Activated T-helper 2 cell treated with anti-CD3 and anti-CD28 coated beads, Interferon-gamma antibody, Interleukin-2, Interleukin-4, amounts not matched to agents 10 μg/mL and 5 μg/mL and 100 μg/mL, durations not matched to agents 14 hours and 24 hours and 36 hours (primary cell): ENCODE measurements at places on chromosomes 6 and 20.

GRCh38 chr20:40192081-40192480 is 497.0 kb downstream of the MAFB start:
- no peaks in the 10 kb centered on the region for H3K27me3 ChIP-seq
- no peaks in the 10 kb centered on the region for H3K4me1 ChIP-seq
- no peak for DNase-seq
- H3K4me3 ChIP-seq = no peak overlapping the region
- no peak overlapping the region for H3K27ac ChIP-seq
- no peaks in the 10 kb centered on the region for H3K36me3 ChIP-seq

GRCh38 chr6:81735756-81736380 is 16.6 kb downstream of the TENT5A start:
- H3K27ac ChIP-seq = no peak overlapping the region
- H3K27me3 ChIP-seq = no peaks in the 10 kb centered on the region
- DNase-seq = no peak
- no peak overlapping the region for H3K4me3 ChIP-seq
- H3K4me1 ChIP-seq = no peaks in the 10 kb centered on the region

GRCh38 chr6:154319231-154319858 is 37.3 kb downstream of the IPCEF1 start:
- no peak overlapping the region for H3K27ac ChIP-seq
- H3K4me3 ChIP-seq = no peak overlapping the region
- DNase-seq = no peak
- peaks cover 5% of the 10 kb centered on the region for H3K27me3 ChIP-seq
- no peaks in the 10 kb centered on the region for H3K36me3 ChIP-seq

DNA sequence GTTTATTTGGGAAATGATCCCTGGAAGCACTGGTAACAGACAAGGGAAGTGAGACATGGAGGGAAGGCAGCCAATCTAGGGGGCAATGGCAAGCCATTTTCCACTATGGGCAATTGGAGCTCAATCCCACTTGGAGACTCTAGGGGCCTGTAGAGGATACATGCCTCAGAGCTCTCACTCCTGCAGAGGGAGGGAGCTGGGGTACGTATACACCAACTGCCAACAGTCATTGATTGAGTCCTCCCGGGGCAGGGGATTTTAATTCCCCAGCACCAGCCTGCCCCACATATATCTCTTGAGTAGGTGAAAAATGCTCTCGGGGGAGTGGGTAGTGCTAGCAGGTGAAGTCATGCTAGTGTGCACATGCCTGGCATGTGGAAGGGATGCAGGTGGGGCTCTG is 78.9 kb upstream of the KCNK16 start:
- H3K4me1 ChIP-seq = peaks cover 3% of the 10 kb centered on the region
- DNase-seq = no peak
- H3K36me3 ChIP-seq = no peaks in the 10 kb centered on the region
- no peak overlapping the region for H3K27ac ChIP-seq
- H3K4me3 ChIP-seq = no peak overlapping the region

DNA sequence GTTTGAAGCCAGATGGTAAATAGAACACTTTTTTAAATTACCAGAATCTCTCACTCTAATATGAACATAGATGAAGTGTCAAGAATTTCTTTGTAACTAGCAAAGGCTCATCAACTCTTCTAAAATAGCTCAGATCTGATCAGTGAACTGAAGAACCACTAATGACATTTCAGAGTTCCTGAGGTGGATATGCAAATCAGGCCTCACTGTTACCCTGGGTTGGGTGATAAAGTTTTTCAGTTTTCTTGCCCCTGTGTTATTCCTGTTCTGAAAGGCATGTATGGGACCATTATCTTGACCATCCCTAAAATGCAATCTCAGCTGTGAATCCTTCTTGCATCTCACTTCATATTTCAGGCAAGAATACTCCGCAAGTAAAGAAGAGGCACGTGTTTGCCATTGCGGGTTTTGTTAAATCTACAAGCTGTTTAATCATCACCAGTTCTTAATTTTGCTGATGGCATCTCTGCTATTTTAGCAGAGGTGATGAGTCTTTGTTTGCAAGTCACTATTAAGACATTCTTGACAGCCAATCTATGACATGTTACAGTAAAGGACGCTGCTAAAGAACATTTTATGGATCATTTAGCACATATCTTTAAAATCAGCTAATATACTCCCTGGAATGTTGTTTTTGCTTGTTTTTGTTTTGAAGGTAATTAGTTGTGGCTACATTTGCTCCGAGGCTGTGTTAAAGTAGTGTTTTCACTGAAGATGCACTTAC is 47.9 kb downstream of the KHDC1L start:
- H3K4me3 ChIP-seq = no peak overlapping the region
- peaks cover 4% of the 10 kb centered on the region for H3K4me1 ChIP-seq
- H3K36me3 ChIP-seq = no peaks in the 10 kb centered on the region
- no peak for DNase-seq
- H3K27ac ChIP-seq = no peak overlapping the region
- no peaks in the 10 kb centered on the region for H3K27me3 ChIP-seq

- no peaks in the 10 kb centered on the region for H3K36me3 ChIP-seq
- H3K4me3 ChIP-seq = no peak overlapping the region
- H3K27ac ChIP-seq = no peak overlapping the region
- H3K4me1 ChIP-seq = no peaks in the 10 kb centered on the region
- no peaks in the 10 kb centered on the region for H3K27me3 ChIP-seq
Measured at GRCh38 chr6:112874881-112875280, 527.8 kb downstream of the RFPL4B start.

DNA sequence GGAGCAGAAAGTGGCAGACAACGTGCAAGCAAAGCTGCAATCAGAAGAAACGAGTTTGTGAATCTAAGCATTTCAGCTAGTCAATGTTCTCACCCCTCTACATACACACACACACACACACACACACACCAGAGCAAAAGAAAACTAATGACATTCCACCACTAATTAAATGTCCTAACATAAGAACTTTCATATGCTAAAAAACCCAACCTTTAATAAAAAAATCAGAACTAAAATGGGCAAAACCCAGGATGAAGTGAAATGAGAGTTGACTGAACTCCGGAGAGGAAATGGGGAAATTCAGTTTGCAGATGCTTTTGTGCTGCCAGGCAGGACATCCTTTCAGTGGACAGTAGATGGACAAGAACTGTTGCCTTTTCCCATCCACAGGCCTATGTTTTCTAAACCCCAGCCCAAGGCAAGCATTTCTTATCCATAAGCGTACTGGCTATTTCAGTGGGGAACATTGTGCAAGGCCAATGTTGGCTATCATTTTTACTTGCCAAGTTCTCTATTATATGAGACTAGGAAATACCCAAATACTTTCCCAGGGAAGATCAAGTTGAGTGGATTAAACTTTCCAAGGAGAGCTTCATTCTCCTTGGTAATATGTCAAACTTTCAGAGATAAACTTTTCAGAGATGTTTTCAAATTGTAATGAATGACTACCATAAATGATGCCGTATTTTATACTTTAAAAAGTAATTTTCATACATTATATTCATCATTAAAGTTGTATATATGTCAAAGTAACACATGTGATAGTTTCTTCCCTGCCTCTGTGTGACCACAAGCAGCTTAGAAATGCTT is 27.3 kb downstream of the RIN2 start:
- H3K27me3 ChIP-seq = peaks cover 3% of the 10 kb centered on the region
- no peaks in the 10 kb centered on the region for H3K36me3 ChIP-seq
- no peak for DNase-seq
- no peak overlapping the region for H3K27ac ChIP-seq
- H3K4me3 ChIP-seq = no peak overlapping the region

DNA sequence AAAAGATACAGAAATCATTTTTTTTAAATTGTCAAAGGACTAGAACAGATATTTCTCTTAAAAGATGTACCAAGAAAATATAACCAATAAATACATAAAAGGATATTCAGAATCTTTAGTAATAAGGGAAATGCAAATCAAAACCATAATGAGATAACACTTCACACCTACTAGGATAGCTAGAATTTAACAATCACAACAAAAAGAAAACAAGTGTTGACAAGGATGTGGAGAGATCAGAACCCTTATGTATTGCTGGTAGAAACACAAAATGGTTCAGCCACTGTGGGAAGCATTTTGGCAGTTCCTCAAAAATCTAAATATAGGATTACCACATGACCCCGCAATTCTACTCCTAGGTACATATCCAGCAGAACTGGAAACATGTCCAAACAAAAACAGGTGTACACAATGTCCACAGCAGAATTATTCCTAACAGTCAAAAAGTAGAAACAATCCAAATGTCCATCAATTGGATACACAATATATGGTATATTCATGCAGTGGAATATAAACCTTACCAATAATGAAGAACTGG is 211.0 kb downstream of the LRFN2 start:
- H3K27me3 ChIP-seq = no peaks in the 10 kb centered on the region
- H3K4me3 ChIP-seq = no peak overlapping the region
- H3K4me1 ChIP-seq = peaks cover 15% of the 10 kb centered on the region
- H3K36me3 ChIP-seq = peaks cover 16% of the 10 kb centered on the region
- no peak overlapping the region for H3K27ac ChIP-seq

GRCh38 chr20:36352843-36353553 is 46.9 kb downstream of the DLGAP4 start:
- DNase-seq = no peak
- no peak overlapping the region for H3K4me3 ChIP-seq

- no peaks in the 10 kb centered on the region for H3K36me3 ChIP-seq
- no peak for DNase-seq
- H3K27me3 ChIP-seq = no peaks in the 10 kb centered on the region
- H3K27ac ChIP-seq = no peak overlapping the region
- H3K4me3 ChIP-seq = no peak overlapping the region
Measured at GRCh38 chr6:65709099-65709830, 2.2 kb upstream of the EYS start.

DNA sequence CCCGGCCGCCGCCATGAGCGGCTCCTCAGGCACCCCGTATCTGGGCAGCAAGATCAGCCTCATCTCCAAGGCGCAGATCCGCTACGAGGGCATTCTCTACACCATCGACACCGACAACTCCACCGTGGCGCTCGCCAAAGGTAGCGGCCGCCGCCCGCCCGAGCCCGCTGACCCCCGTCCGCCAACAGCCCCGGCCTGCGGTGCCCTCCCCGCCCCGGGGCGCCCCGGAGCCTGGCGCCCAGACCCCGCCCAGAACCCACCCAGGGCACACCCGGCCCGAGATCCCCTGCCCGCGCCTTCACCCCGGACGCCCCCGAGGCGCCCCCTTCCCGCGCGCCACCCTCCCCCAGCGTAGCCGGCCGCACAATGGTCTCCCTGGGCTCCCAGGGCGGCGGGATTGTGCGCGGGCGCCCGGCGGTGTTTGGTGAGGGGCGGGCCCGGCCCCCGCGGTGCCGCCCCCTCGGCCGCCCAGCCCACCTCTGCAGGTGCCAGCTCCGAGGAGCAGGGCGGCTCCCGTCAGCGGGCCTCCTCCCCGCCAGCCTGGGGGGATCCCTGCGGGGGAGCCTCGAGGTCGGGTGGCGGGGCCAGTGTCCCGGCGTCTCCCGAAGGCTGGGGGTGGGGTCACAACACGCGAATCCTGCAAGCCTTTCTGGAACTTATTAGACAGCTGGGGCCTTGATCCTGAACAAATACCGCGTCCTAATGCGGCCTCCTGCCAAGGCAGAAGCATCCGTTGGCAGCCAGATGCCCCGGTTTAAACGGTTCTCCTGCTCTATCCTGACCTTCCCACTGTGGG is 577 bp downstream of the LSM14B start:
- H3K27ac ChIP-seq = no peak overlapping the region
- peak; percentile 19 for DNase-seq
- H3K27me3 ChIP-seq = no peaks in the 10 kb centered on the region
- H3K4me1 ChIP-seq = peaks cover 24% of the 10 kb centered on the region
- H3K4me3 ChIP-seq = peak overlapping the region; percentile 82

GRCh38 chr20:20489648-20490341 is 121.9 kb downstream of the INSM1 start:
- peaks cover 61% of the 10 kb centered on the region for H3K4me1 ChIP-seq
- H3K27ac ChIP-seq = peak overlapping the region; percentile 97
- no peak for DNase-seq

- peaks cover 1% of the 10 kb centered on the region for H3K27me3 ChIP-seq
- H3K36me3 ChIP-seq = no peaks in the 10 kb centered on the region
- H3K27ac ChIP-seq = no peak overlapping the region
Measured at GRCh38 chr6:110326057-110326456, 32.1 kb downstream of the METTL24 start.

DNA sequence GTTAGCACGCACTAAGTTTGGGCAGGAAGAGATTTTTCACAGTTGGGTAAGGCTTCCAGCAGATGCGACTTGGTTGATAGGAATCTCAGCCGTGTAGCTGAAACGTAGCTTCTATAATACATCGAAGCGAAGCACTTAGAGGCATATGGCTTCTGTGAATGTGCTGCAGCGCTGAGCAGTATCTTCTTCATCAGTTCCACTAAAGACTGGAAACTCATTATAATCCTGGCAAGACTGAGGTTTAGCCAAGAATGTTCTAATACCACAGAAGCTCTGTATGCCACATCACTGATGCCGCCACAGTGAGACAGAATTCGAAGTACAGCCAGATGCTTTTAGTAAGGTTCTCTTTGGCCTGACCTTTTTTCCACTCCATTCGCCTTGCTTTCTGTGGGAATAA is 680.2 kb upstream of the AGPAT4 start:
- no peaks in the 10 kb centered on the region for H3K36me3 ChIP-seq
- H3K4me3 ChIP-seq = no peak overlapping the region
- H3K27me3 ChIP-seq = no peaks in the 10 kb centered on the region
- H3K4me1 ChIP-seq = no peaks in the 10 kb centered on the region

DNA sequence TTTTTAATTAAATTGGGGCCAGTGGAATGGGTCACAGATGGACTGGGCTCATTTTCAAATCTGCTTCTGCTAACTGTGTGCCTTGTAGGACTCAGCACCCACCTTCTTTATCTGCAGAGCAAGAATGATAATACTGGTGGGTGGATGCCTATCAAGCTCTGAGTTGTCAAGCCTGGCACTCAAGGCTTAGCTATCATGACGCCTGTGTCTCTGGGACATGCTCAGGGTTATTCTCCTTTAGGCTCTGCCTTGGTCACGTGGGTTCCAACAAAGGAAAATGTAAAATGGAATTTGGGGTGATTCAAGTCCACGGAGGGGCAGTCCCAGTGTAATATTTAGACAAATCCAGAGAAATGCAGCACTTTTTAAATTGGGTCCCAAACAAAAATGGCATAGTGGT is 202.3 kb downstream of the TSHZ2 start:
- H3K27me3 ChIP-seq = no peaks in the 10 kb centered on the region
- H3K4me1 ChIP-seq = no peaks in the 10 kb centered on the region
- H3K4me3 ChIP-seq = no peak overlapping the region
- DNase-seq = no peak
- no peak overlapping the region for H3K27ac ChIP-seq

GRCh38 chr6:142927904-142928303 is 17.1 kb downstream of the HIVEP2 start:
- no peaks in the 10 kb centered on the region for H3K27me3 ChIP-seq
- peak overlapping the region; percentile 90 for H3K27ac ChIP-seq
- peak overlapping the region; percentile 91 for H3K4me3 ChIP-seq
- peaks cover 54% of the 10 kb centered on the region for H3K4me1 ChIP-seq
- no peak for DNase-seq
- H3K36me3 ChIP-seq = peaks cover 25% of the 10 kb centered on the region

- H3K4me1 ChIP-seq = no peaks in the 10 kb centered on the region
- H3K27ac ChIP-seq = no peak overlapping the region
- H3K4me3 ChIP-seq = no peak overlapping the region
- H3K36me3 ChIP-seq = no peaks in the 10 kb centered on the region
Measured at GRCh38 chr6:109901976-109902375, 76.1 kb upstream of the GPR6 start.

- DNase-seq = no peak
- no peaks in the 10 kb centered on the region for H3K27me3 ChIP-seq
- no peaks in the 10 kb centered on the region for H3K36me3 ChIP-seq
Measured at GRCh38 chr6:134607411-134607810, 289.5 kb upstream of the SGK1 start.
